Aorta (tissue), 5 donors: ENCODE measurements at places on chromosomes 2 and 18. TPM values are rescaled to one million over a fixed set of nuclear protein-coding genes. Genes with fewer than 3 reads are reported as not detected.

The SLC9A2 gene
- not detected for polyA plus RNA-seq

The FEV gene
- polyA plus RNA-seq = not detected

The B4GALT6 gene
- 2.4 TPM for polyA plus RNA-seq

The PDCD1 gene
- polyA plus RNA-seq = not detected

The ATP5F1A gene
- 335 TPM for polyA plus RNA-seq

The PFN4 gene
- polyA plus RNA-seq = 0.26 TPM

The IL36G gene
- not detected for polyA plus RNA-seq

The DPYSL5 gene
- polyA plus RNA-seq = not detected

The KYNU gene
- 3.8 TPM for polyA plus RNA-seq

The NRBP1 gene
- polyA plus RNA-seq = 51.2 TPM

The ANKRD29 gene
- polyA plus RNA-seq = 11.6 TPM

The HOXD8 gene
- 7.3 TPM for polyA plus RNA-seq

The PDE1A gene
- polyA plus RNA-seq = 34.1 TPM

The ACMSD gene
- polyA plus RNA-seq = not detected

The C2orf81 gene
- polyA plus RNA-seq = 1.3 TPM

The CXCR4 gene
- polyA plus RNA-seq = 0.97 TPM

The IL37 gene
- not detected for polyA plus RNA-seq

The EGR4 gene
- not detected for polyA plus RNA-seq

The REG1B gene
- 4.9 TPM for polyA plus RNA-seq

- DNase-seq = peak; percentile 93
These were observed 211.8 kb downstream of the SLC8A1 start for GRCh38 chr2:40240070-40240469.

GRCh38 chr2:85269959-85270358, 57.8 kb downstream of the TGOLN2 start:
- no peak for DNase-seq

GRCh38 chr18:79947881-79948610, 3.4 kb downstream of the SLC66A2 start:
- peak; percentile 51 for DNase-seq

DNA sequence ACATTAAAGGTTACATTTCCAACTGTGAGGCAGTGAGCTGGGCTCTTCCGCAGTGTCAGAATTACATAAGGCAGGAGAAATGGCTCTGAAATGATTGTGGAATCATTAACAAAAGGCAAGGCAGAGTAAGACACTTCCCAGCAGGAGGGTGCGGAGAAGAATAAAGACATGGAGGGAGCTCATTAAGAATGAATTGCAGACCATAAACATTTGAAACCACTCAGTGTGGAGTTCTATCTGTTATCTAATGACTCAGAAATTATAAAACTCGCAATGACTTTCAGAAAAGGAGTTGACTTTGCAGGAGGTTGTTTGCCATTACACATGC, 77.0 kb downstream of the SMIM21 start:
- no peak for DNase-seq

GRCh38 chr2:189579585-189580186, 900 bp downstream of the SLC40A1 start:
- DNase-seq = no peak

DNA sequence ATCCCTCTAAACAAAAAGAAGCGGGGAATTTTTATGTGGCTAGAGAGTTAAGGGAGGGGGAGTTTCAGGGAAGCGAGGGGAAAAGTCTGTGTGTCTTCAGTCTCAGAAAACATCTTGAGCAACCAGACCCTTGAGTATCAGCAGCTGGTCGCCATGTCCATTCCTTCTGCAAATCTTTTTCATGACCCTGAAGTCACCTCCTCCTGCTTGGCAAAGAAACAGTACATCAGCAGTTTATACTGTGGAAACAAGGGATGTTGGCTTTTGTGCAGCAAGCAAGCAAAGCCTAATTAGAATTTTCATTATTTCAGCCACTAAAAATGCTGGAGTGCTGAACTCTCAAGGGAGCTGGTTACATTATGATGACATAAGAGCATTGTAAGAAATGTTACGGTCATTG, 187.4 kb upstream of the SLC8A1 start:
- DNase-seq = no peak

GRCh38 chr2:183079139-183079775, 710 bp downstream of the DUSP19 start:
- no peak for DNase-seq

GRCh38 chr18:28267878-28268625, 91.1 kb upstream of the CDH2 start:
- no peak for DNase-seq

DNA sequence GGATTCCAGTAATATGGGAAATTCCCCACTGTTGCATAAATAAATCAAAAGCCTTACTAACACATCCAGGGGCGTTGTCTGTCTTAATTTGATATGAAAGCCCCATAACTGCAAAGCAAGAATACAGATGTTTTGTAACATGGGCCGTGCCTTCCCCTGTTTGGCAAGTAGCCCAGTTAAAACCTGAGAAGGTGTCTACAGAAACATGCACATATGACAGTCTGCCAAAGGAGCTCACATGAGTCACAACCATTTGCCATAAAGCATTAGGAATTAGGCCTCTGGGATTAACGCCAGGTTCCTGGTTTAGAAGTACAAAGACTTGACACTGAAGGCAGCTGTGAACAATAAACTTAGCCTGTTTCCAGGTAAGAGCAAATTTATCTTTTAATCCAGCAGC, 43.1 kb upstream of the LONRF2 start:
- no peak for DNase-seq

DNA sequence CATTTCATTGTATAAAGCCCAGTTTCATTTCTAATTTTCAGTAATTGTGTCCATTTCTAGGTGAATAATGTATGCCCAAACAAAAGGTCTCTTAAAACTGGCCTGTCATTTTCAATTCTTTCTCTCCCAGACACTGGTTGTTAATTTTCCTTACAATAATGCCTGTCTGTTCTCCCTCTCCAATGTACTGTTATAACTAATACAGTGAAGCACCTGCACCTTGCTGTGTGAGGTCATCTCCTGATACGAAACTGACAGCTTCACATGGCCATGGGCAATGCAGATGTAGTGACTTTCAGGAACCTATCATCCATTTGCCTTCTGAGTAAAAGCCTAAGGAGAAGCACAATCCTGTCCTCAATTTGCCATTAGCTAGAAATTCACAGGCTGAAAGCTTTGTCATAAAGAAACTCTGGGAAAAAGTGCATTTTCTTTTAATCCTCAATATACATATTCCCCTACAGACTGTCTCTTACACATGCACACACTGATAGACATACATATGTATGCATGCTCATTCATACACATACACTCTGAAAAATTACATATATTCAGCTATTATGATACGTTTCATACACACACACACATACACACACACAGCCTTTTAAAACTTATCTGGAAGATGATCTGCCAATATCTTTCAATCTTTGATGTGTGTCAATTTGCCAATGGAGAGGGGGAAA, 1030.3 kb downstream of the TDRD15 start:
- DNase-seq = no peak

- peak; percentile 74 for DNase-seq
These were observed 44.2 kb upstream of the DSC1 start for GRCh38 chr18:31206787-31207381.

DNA sequence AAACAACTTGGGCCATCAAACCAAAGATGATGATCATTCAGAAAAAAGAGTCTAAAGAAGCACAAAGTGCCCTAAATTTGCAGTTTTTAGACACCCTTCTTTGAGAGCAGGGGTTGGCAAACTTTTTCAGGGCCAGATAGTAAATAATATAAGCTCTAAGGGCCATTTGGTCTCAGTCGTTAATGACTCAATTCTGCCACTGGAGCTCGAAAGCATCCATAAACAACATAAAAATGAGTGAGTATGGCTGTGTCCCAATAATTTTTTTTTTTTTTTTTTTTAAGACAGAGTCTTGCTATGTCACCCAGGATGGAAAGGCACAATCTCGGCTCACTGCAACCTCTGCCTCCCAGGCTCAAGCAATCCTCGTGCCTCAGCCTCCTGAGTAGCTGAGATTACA, 152.3 kb downstream of the DTNB start:
- DNase-seq = no peak

DNA sequence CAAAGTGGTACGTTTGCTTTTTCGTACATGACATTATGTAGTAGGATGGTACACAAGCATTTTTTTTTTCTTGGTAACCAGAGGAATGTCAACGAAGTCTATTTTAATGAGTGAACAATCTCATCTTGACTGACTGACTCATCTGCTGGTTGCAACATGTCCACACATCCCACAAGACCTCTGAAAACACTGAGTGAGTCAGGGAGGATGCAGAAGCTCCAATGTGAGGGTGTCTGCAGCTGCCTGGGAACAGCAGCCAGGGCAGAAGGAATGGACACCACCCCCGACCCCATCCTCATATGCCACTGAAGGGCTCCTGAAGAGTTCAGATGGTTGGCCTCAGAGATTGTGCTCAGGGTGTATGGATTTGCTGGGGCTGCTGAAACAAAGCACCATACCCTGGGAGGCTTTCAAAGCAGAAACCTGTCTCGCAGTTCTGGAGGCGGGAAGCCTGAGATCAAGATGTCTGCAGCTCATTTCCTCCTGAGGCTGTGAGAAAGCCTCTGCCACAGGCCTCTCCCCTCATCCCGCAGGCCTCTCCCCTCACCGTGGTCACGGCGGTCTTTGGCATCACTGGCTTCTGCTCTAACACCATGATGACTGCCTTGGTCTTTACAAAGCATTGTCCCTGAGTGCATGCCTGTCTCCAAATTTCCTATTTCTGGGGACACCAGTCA, 124.6 kb downstream of the LRATD1 start:
- no peak for DNase-seq

- peak; percentile 34 for DNase-seq
These were observed 10.2 kb downstream of the MLPH start for GRCh38 chr2:237497009-237497837.

DNA sequence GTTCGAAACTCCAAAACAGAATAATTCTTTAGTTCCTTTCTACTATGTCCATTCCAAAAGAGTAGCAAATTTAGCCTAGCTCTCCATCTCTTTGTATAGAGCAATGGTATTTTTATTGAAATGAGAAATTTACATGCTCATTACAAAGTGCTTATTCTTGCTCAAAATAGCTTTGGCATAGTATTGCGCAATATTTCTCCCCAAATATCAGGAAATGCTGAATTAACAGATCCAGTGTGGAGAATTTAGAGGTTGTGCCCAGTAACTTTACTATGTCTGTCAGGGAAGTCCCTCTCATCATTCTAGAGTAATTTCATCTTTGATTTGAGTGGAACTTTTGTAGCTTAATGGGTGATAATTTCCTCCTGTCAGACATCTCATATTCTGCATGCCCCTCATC, 425.9 kb upstream of the PIK3C3 start:
- DNase-seq = no peak

GRCh38 chr2:169106563-169107545, 37.5 kb downstream of the DHRS9 start:
- no peak for DNase-seq

DNA sequence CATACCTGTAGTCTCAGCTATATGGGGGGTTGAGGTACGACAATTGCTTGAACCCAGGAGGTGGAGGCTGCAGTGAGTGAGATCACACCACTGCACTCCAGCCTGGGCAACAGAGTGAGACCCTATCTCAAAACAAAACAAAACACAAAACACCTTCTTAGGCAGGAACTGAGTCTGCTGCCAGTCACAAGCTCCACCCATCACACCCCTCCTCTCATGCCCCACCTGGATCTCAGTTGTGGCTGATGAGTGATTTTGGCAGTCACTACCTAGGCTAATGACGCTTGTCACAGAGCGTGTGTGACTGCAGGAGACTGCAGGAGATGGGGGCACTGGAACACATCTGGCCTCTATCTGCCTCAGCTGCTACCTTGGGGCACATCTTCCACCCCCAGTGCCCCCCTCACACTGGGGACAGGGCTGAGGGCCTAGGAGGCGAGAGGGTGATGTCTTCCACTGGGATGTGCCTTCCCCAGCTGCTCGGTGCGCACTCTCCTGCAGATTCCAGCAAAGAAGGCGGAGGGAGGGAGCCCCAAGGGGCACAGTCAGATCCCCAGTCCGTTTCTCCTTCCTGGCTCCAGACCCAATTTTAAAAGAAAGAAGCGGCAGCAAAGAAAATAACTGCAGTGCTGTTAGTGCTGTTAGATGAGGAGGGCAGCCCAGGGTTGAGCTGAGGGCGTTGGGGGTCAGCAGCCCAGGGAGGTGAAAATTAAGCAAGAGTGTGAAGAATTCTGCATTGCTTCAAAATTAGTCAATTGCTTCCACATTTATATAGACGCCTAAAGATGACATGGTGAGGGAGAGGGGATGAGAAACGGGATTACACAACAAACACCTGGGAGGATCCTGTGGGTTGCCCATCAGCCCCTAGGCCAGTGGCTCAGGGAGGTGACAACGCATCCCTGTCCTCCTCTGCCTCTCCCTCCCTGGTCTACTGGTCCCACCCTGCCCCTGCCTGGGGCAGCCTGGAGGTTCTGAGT, 143.6 kb upstream of the HAAO start:
- DNase-seq = no peak

GRCh38 chr18:7117390-7118355, at the start of gene LAMA1:
Gene LAMA1, minus strand, starts transcription at chr18:7117797. Its CDS starts 77 bp downstream, at chr18:7117720.
- no peak for DNase-seq

DNA sequence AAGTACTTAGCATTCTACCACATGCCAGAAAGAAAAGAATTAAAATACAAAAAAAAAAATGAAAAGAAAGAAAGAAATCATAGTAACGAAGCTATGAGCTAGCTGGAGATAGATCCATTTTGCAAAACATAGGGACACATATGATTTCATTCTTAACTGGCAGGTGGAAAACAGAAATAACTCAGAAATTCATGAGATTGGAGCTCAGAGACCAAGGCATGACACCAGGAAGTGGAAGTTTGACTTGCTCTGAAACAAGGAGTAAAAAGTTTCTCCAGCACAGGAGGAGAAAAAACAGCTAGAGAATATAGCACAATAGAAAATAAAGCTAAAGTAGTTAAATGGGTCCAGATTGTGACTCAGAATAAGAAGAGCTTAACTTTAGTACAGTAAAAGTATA, 278.1 kb downstream of the ZEB2 start:
- no peak for DNase-seq

- DNase-seq = no peak
These were observed 693 bp upstream of the LRP2 start for GRCh38 chr2:169362894-169363559.

GRCh38 chr2:42860319-42861094, 68.1 kb upstream of the HAAO start:
- DNase-seq = no peak

GRCh38 chr2:39266139-39266805, 22.5 kb upstream of the CDKL4 start:
- no peak for DNase-seq

DNA sequence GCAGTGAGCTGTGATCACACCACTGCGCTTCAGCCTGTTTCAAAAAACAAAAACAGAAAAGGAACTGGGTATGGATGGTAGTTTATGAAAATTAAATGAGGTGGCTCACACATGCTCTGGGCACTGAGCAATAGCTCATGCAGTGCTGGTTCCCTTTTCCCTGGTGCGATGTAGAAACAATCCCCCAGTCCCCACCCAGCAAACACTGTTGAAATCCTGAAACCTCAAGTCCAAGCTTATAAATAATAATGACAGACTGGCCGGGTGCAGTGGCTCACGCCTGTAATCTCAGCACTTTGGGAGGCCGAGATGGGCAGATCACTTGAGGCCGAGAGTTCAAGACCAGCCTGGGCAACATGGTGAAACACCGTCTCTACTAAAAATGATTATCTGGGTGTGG, 55.4 kb upstream of the SMAD2 start:
- no peak for DNase-seq
